ENCODE measurements at places on chromosomes 12 and 14.

- DNase-seq, result no peak
Measured at GRCh38 chr12:122754790-122755189, 2.2 kb downstream of the DENR start.

GRCh38 chr14:73176685-73177084 lies 40.4 kb downstream of the PSEN1 start:
- no peak for DNase-seq

DNA sequence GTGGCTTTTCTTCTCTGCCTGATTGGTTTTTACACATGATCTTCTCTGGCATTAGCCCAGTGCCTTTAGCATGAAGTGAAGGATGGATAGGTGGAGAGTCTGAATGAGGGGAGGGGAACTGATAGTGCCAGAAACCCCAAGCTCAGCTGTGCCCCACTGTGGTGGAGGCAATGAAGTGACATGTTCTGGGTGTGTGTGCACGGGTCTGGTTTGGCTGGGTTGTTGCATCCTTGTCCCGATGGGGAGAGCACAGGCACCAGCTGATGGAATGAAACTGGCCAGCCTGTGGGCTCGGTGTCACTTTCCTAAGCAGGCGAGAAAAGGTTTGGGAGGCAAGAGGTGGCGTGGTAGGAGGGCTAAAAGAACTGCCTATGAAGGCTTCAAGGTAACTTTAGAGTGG lies 65.3 kb downstream of the CACNA1C start:
- no peak for DNase-seq

DNA sequence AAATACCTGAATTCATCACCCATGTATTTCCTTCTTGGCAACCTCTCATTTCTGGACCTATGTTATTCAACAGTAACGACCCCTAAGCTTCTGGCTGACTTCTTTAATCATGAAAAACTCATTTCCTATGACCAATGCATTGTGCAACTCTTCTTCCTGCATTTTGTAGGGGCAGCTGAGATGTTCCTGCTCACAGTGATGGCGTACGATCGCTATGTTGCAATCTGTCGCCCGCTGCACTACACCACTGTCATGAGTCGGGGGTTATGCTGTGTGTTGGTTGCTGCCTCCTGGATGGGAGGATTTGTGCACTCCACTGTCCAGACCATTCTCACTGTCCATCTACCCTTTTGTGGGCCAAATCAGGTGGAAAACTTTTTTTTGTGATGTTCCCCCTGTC lies 356 bp downstream of the OR4Q2 start:
- DNase-seq, result no peak

DNA sequence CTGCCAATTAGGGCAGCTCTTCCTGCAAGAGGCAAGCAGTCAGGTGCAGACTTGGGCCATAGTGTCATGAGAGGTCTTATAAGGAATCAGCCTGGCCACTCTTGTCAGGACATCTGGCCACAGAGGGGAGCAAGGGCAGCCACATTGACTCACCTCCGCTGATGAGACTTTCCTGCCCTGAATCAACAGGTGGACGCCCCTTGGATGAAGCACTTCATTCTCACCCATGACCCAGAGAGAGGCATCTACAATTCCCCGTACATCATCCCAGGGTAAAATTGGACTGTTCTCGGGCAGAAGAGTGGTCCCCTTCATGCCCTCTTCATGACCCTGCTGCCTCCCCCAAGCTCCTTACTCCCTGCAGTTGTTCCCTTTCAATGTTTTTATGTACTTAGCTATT lies 16.9 kb downstream of the DAO start:
- DNase-seq, result no peak

GRCh38 chr14:81169711-81170103 lies 51.1 kb downstream of the GTF2A1 start:
- no peak for DNase-seq

DNA sequence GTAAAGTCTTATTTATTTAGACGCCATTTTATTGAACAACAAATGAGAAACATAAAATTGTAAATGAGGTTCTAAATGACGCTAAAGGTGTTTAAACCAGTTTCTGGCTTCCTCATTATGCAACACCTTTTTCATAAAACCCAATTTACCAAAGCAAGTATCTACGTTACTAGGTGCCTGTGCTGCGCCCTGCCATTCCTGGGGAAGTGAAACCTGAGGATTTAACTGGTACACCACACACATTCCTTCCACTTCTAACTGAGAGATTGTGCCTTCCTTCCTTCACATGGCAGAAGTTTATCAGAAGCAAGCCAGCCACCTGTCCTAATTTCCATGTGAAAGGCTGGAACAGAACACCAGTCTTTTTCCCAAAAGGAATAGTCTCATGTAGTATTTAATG lies 40.3 kb upstream of the GCH1 start:
- no peak for DNase-seq

- no peak for DNase-seq
Measured at GRCh38 chr12:13962699-13963098, 18.7 kb downstream of the GRIN2B start.

GRCh38 chr12:109832541-109833306 lies 474 bp downstream of the TRPV4 start:
- no peak for DNase-seq
